ENCODE measurements at places on chromosomes 6 and 20.

DNA sequence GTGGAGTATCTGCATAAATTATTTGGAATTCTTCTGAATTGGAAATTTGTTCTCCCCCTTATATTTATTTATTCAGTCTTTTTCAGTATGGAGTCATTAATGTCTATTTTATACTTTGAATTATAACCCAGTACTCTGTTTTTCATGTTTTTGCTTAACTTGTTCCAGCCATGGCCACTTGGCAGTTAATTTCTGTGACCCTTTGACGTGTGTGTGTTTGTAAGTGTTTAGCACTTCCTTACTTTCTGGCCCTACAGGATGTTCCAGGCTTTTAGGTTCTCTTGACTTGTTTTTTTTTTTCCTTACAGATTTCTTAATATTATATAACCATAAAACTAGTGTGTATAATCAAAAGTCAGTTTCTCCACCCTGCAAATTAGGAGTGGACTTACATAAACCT, 24.1 kb downstream of the ENPP1 start:
- no peak for DNase-seq

DNA sequence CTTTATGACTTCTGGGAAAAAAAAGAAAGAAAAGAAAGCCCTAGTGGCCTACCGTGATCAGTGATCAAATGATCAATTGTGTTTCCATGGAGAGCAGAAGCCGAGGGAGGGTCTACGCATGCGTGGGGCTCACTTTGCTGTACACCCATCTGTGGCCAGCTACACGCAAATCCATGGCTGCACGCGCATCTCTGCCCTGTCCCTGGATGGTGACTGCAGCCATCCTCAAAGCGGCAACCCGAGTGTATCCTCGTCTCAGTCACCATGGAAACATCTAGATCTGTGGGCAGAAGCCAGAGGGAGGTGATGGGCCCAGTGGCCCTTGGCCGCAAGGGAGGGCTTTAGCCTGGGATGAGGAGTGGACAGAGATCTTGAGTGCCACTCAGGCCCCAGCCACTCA, 785 bp upstream of the ULBP3 start:
- no peak for DNase-seq

DNA sequence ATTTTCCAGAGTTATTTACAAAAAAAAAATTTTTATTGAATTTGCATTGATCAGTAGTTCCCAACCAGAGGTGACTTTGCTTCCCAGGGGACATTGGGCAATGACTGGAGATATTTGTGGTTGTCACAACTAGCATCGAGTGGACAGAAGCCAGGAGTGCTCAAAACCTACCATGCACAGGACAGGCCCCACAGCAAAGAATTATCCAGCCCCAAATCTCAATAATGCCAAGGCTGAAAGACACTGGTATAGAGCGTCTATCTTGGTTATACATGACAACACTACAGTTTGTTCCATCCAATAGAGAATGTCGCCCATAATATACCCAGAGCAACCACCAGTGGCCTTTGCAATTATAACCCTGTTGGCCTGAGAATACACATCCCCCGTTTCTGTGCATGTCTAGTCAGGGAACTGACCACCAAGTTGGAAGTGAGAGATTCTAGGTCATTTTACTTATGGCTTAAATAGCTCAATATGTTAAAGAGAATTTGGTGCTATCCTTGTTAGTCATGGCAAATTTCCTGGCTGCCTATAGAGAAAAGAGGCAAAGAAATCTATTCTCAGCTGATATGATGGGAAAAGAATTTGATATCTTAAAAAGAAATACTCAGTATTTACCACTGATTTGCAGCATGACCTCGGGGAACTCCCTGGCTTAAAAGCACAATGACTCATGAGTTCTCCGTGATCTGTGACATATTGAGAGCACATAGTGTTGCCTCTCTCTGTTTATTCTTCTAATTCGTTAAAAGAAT, 76.0 kb upstream of the ADTRP start:
- no peak for DNase-seq

- DNase-seq: no peak
Measured at GRCh38 chr6:55955684-55956083, 80.3 kb upstream of the BMP5 start.

GRCh38 chr20:60749804-60750602, 502.1 kb upstream of the CDH4 start:
- DNase-seq: no peak

- peak; percentile 46 for DNase-seq
Measured at GRCh38 chr6:33683051-33683571, 28.4 kb downstream of the UQCC2 start.

- DNase-seq: no peak
Measured at GRCh38 chr20:39983183-39983582, 705.9 kb downstream of the MAFB start.

DNA sequence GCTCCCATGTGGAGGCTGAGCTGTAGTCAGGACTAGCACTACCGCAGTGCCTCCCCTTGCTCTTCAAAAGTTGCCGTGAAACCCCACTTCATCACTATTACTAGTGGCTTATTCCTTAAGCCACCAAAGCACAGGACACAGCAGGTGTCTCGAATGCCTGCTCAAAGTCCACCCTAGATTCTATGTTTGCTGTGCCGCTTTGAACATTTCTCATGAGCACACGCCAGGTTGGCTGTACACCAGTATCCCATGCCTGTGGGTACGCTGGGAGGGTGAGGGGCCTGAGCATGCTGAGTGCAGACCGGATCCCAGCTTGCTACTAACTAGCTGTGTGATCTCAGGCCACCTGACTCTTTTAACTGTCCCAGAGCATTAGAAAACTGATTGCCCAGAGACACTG, 335.8 kb upstream of the QKI start:
- no peak for DNase-seq

DNA sequence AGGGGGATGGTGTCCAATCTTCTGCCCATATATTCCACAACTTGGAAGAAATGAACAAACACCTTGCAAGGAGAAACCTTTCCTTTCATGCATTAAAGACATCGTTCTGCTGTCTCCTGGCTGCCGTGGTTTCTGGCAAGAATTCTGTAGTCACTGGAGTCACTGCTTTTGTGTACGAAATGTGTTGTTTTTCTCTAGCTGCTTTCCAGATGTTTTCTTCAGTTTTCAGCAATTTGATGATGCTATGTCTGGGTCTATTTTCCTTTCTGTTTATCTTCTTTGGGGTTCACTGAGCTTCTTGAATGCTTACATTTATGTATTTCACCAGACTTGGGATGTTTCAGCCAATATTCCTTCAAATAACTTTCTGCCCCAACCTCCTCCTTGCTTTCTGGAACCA, 40.6 kb upstream of the SLCO4A1 start:
- no peak for DNase-seq

DNA sequence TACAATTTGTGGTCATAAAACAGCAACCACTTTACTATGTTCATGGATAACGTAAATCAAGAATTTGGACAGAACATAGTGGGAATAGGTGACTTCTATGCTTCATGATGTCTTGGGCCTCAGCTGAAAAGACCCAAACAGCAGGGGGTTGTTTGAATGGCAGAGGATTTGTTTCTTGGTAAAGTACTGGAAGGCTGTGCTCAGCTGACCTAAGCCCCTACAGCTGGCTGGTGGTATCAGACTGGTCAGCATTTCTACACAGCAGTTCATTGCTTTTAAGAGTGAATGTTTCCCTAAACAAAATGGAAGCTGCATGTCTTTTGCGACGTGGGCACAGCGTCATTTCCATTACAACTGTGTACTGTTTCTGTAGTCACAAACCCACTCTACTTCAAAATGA, 148.5 kb upstream of the DEFB112 start:
- DNase-seq: no peak

GRCh38 chr6:3165631-3166534, 8.5 kb upstream of the TUBB2A start:
- no peak for DNase-seq

DNA sequence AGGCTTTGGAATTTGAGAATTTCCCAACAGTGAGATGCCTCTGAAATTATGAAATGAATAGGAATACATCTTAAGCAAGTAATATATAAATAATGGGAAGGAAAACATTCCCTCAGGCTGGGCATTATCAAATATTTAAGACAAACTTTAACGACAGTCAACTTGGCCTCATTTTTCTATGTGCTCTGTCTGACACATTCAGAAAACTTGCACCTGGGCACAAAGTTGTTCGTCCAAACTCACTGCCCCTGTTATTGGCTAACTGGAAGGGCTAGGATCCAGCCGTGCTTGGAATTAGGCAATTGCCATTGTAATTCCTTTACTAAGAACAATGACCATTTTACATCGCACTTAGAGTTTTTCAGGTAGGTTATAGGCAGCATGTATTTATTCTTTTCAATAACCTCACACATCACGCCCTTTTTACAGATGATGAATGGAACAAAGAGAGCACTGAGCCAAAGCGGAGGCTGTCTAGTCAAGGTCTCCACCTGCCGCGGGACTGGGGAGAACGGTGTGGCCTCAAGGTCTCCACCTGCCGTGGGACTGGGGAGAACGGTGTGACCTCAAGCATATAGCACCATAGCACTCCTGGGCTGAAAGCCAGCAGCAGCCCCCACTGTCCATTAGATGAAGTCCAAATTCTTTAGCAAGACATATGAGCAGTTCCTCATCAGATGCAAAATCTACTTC, 40.7 kb upstream of the FOXQ1 start:
- no peak for DNase-seq

Measured in activated T-cell treated with anti-CD3 and anti-CD28 coated beads, Interleukin-2, amount 50 U/mL, for 24 hours (primary cell).